ENCODE measurements at places on chromosomes 1 and 21.

DNA sequence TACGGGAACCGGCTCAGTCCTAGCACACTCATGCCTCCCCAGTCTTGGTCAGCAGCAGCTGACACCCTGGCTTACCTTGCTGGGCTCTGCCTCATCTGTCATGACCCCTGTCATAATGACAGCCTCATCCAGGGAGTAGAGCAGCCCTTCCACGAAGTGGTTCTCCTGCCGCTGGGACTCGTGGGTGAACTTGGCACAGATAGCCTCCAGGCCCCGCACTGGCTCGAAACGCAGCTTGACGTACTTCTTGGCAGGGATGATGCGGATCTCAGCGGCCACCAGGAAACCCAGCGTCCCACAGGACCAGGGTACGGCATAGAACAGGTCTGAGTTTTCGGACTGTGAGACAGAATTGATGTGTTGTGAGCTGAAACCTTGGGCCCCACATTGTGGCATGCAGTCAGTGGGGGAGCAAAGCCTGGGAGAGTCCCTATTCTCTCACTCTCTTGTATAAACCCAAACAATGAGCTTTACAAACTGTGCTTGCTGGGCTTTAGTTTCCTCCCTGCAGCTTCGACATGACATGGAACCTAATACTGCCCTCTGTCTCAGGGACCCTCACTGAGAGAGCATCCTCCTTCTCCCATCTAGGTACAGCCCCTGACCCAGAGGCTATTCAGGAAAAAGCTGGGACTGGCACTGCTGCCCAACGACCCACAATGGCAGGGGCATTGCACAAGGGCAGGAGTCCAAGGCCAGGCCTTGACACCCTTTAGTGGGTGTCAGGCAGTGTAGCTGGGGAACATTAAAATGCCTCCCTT, 15.5 kb downstream of the DHCR24 start:
- DNase-seq = no peak

GRCh38 chr1:236338096-236338495, 56.0 kb upstream of the EDARADD start:
- DNase-seq = no peak

DNA sequence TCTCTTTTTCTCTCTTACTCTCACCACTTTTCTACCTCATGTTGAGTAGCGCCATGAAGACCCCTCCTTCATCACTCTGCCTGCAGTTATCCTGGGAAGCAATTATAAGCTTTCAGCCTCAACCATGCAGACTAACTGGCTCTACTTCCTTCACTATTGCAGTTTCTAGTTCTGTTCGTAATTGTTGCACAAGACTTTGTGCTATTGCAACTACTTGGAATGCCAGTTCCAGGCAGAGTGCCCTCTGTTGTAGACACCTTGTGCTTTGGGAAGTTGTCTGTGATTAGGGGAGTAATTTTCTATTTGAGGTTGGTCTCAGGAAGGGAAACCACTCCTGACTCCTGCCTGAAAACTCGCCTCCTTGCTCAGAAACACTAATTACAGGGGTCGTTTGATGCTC, 19.4 kb downstream of the PGM1 start:
- no peak for DNase-seq

- no peak for DNase-seq
Observed at GRCh38 chr1:219439376-219439775, 173.5 kb downstream of the ZC3H11B start.

DNA sequence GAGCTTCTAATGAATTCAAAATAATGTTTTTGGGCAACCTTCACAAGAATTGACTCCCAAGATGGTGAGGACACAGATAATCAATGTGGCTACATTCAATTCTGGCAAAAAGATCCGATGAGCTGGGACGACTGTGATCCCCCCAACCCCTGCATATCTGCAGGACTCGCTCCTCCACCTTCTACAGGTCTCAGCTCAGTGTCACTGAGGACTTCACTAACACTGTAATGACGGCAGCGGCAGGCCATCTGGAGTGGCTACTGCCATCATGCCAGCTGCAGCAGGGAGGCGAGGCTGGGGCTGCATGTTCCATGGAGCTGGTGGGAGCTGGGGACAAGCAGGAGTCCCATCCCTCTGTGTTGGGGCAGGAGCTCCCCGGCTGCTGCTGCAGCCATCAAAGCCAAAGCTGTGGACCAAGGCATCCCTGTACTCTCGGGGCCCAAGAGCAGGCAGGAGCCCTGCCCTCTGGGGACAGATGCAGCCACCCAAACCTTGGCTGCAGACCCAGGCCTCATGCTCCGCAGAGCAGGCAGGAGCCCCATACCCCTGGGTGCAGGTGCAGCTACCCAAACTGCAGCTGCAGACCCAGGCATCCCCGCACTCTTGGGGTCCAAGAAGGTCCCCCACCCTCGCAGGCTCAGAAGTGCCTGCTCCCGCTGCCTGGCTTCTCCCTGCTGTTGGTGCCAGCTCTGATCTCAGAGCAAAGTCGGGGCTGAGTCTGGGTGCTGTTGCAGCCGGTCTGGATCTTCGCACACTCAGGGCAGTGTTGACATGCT, 12.2 kb upstream of the DHRS3 start:
- no peak for DNase-seq

- no peak for DNase-seq
Observed at GRCh38 chr1:29786791-29787732, 550.7 kb downstream of the PTPRU start.

DNA sequence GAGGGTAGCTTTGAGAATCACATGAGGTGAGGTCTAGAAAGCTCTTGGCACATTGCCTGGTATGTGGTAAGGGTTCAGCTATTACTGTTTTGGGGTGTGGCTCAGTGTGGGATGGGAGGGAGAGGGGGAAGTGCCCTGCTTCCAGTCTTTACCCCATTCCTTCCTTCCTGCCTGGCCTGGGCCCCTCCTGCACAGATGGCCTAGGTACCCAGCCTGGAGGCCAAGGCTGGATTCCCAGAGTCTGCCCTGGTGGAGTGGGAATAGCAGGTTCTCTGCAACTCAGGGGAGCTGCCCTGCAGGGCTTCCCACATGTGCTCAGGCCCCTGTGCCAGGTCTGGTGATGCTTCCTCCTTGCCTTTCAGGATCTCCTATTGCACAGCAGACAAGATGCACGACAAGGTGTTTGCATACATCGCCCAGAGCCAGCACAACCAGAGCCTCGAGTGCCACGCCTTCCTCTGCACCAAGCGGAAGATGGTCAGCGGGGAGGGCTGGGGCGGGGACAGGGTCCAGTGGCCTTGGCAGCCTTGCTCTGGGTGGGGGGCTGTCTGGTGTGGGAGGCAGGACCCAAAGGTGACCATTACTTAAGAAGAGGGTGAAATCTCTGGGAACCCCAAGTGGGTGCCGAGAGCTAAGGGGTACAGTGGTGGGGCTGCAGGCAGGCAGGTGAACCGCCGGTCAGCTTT, 13.5 kb downstream of the LDLRAP1 start:
- no peak for DNase-seq

GRCh38 chr1:4590756-4591155, 63.7 kb upstream of the AJAP1 start:
- DNase-seq = no peak

GRCh38 chr1:39139723-39140360, 64.7 kb upstream of the MACF1 start:
- no peak for DNase-seq

GRCh38 chr1:109989506-109990301, 5.1 kb downstream of the AHCYL1 start:
- no peak for DNase-seq

DNA sequence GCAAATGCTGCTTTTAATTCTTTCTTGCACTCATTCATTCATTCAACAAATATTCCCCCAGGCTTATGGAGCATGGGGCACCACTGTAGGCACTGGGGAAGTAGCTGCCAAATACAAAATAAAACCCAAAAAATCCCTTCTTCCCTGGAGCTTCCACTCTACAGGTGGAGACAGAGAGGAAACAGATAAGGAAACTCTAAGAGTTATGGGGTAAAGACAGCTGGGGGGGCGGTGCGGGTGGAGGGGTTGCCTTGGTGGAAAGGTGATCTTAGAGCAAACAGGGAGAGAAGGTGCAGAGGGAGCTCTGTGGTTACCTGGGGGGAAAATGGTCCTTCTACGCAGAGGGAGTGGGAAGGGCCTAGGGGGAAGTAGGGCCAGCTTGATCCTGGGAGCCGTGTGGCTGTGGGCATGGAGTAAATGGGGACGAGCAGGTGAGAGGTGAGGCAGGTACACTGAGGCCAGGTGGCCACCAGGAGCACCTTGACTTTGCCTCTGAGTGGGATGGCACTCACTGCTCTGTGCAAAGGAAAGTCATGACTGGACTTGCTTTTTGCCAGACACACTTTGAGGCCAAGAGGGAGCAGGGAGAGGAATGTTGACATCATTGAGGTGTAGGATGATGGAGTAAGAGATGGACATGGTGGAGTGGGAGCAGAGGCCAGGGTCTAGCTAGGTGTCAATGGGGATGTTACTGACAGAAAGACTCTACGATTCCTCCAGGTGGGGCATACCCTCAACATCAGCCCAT, 152.0 kb downstream of the ETS2 start:
- no peak for DNase-seq

DNA sequence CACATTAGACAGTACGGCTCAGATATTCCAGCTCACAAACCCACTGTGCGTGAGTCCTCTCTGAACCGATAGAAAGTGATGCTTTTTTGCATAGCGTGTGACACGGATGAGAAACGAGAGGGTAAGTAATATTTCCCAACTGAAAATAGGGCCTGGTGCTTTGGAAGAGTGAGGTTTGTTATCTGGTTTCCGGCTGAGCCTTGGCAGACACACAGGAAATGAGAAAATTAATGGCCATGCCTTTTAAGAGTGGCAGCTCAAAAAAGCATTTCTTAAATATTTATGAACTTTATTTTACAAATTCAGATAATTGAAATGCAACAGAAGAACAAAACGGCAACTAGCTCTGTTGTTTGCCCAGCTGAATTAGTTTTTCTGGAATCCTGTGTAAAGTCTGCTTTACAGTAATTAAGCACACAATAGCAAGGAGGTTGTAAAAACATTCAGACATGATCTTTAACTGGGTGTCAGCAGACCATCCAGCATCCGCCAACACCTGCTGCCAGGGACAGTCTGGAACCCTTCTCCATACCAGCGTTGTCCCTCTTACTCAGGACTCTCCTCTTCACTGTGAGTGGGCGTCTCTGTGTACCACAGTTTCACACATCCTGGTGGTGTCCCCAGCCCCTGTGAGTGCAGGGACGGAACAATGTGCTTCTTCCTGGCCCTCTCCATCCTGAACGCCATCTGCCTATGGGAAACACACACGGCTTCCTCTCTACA, 155.4 kb downstream of the PGBD5 start:
- DNase-seq = no peak

DNA sequence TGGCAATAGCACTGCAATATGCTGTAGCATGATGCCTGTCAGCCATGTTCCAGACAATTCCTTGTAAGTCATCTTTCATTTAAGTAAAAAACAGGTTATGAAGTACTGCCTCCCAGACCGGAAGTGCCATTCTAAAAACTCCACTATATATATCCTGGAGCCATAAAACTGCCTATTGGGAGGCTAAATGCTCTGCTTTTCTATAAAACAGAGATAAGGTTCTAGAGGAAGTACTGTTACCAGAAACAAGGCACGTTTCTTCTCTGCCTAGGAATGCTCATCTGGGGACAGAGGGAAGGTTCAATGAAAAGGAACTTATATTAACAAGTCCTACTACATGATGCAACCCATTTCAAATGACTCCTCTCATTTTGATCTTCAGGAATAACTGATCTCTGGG, 66.8 kb downstream of the GPR137B start:
- DNase-seq = no peak
